ENCODE measurements at places on chromosomes 11 and 22.

DNA sequence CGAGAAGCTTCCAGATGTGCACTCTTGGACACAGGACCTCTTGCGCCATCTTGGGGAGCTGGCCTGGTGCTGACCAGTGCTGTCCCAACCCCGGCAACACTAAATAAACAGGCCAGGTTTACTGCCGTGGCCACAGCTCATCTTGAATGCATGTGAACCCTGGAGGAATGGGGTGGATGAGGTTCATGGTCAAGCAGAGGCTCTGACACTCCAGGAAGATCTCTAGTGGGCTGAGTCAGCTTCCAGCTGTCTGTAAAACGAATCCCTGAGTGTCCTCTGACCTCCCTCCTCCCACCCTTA lies 51.8 kb downstream of the ALX4 start:
- DNase-seq = no peak

DNA sequence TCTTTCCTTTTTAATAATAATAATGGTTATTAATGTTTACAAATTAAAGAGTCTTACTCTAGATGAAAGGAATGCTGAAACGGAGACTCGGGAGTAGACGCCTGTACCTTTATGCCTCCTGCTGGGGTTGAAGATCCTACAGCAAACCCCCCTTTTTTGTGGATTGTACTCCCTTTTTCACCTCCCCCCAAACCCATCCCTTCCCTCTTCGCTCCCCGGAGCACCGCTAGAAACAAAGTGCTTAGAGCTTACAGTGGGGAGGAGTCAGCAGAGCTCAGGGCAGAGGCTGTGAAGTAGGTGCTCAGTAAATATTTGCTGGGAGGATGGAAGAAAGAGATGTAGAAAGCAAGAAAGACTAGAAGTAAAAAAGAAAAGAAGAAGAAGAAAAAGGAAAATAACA lies 169.7 kb downstream of the NXPE2 start:
- DNase-seq = no peak

DNA sequence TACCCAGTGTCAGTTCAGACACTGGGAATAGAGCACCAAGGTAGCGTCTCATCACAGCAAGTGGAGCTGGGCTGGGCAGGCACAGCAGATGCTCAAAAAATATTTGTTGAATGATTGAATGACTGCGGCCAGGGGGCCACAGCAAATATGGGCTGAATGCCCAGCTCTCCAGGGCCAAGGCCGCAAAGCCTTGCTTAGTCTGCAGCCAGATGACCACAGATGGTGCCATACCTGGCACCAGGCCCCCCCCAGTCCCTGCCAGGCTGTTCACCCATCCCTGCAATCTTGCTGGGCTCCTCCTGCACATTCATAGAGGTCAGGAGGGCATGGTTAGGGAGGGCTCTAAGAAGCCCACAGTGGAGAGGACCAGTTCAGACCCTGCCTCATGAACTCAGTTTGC lies 32.9 kb downstream of the ZC3H7B start:
- DNase-seq = no peak

GRCh38 chr11:33268945-33269540 lies 11.9 kb downstream of the HIPK3 start:
- no peak for DNase-seq

GRCh38 chr11:95016139-95016538 lies 8.9 kb upstream of the KDM4E start:
- no peak for DNase-seq
